Cardiac fibroblast (primary cell): ENCODE measurements at places on chromosomes 2 and 18.

GRCh38 chr2:202014318-202014717, 19.3 kb upstream of the FZD7 start:
- DNase-seq: peak; percentile 6

GRCh38 chr2:72178551-72178950, 30.9 kb upstream of the CYP26B1 start:
- no peak for DNase-seq

DNA sequence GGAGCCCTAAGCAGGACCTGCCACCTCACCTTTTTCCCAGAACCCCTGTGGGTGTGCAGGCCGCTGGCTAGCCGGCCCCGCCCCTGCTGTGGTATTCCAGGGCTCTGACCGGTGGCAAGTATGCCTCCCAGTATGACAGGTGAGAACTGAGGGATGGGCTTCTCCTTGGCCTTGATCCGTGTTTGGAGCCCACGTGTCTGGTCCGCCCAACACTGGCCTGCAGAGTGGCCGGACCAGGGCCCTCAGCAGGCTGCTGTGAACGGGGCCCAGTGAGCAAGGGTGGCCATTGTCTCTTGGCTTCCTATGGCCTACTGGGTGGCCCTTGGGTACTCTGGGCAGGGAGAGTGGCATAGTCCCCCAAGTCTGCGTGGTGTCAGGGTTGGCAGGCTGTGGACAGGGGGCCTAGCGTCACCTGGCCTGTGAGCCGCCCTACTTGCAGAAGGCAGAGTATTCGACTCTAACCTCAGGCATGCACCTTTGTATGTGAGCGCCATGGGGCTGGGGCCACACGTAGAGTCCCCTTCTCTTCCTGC, 1.8 kb downstream of the RNPEPL1 start:
- DNase-seq: no peak

DNA sequence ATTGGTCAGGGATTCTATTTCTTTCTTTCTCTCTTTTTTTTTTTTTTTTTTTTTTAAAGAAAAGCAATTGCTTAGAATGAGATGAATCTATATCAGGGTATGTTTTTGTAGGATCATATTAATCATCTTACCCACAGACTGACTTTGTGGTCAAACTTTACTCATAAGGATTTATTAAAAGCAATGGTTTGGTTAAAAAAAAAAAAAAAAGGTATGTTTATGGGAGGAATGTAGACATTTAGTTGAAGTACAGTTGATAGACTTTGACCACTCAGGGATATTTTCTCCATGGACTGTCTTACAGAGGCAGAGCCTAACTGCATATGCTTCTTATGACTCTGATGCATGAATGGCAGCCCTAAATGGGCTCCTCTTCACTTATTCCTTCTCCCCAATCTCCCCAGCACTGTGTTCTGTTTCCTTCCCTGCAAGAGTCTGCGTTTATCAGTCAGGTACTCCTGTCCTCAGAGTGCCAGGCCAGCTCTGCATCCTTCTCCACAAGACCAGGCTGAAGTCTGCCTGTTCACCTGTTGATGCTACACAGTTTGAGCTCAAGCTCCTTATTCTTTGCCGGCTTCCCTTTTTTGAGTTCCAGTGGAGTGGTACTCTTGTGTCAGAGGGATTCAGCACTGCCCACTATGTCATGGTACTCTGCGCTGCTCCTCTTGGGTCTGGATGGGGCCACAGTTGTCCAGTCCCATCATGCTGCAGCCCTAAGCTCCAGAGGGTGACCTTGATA, 24.3 kb downstream of the CRIM1 start:
- DNase-seq: peak; percentile 47

GRCh38 chr2:667332-667999, 9.7 kb downstream of the TMEM18 start:
- peak; percentile 85 for DNase-seq

DNA sequence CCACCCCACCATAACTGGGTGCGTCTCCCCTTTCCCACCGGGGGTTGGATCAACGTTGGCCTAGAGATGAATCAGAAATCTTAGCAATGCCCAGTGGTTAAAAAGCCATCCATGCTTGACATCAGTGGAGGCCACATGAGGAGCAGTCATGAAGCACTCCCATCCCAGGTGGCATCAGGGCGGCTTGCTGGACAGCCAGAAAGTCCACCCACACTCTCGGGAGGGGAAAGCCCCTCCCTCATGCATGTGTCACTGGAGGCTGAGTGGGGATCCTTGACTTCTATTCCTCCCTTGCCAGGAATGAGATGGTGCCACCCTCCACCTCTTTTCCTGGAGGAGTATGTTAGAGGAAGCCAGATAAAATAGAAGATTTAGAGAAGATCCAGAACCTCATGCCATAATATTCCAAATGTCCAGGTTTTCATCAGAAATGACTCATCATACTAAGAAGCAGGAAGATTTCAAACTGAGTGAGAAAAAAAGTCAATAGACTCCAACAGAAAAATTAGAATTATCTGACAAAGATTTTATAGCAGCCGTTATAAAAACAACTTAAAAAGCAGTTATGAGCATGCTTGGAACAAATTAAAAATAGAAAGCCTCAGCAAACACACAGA, 507.1 kb upstream of the ID2 start:
- DNase-seq: no peak

DNA sequence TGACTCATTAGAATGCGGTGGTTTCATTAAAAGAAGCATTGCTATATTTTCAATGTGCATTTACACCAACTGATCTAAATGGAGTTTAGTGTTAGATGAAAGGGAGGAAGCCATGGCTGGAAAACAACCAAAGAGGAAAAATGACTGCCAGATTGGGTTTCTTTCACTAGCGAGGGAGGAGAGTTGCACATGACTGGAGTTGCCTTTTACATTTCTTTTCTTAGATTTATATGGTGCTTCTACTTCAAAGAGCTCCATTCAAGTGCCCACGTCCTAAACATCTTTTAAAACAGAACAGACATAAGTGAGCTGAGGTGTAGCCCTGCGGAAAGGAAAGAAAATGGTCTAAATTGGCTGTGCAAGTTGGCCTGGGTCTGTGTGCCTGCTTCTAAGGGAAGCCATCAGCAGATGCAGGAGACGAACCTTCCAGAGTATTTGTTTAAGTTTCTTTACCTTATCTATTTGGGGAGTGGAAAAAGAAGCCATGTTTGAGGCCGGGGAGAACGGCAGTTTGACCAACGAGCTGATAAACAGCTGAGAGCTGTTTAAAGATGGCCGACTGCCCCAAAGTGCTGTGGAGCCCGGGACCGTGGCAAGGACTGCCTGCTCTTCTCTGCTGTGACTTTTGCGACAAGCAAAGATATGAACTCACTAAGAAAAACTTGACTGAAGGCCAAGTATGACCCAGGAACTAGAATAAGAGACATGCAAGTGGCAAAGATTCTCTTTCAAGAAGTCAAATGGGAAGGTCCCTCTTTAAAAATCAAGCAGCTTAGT, 327.0 kb downstream of the ZNF516 start:
- no peak for DNase-seq
